ENCODE measurements at places on chromosomes 13 and 19.

DNA sequence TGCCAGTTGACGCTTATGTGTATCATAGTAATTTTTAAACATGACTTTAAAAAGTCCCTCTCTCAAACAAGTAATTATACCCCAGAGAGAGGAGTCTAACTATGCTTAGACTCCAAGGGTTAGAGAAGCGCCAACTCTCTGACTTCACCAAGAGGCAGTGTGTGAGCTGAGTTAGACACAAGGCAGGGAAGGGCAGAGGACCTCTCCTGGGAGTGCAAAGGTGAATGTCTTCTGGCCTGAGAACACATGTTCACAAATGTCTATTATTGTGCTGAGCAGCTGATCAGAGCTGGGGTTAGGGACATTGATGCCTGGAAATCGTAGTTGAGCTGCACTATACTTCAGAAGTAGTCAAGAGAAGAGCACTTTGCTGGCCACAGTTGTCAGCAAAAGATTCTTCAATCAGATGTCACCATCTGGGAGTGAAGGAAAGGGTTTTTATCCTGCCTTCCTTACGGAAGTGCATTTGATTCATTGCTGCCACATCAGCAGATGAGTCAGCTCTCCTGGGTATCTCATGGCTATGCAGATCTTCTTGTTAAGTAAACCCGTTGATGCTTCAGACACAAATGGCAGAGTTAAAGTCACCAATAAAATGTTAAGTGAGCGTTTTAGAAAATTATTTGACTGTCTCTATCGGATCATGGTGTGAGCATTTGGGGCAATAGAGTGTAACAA, 283.2 kb upstream of the ARGLU1 start:
- DNase-seq, result no peak

GRCh38 chr13:46004491-46004890, 48.1 kb downstream of the ZC3H13 start:
- no peak for DNase-seq

DNA sequence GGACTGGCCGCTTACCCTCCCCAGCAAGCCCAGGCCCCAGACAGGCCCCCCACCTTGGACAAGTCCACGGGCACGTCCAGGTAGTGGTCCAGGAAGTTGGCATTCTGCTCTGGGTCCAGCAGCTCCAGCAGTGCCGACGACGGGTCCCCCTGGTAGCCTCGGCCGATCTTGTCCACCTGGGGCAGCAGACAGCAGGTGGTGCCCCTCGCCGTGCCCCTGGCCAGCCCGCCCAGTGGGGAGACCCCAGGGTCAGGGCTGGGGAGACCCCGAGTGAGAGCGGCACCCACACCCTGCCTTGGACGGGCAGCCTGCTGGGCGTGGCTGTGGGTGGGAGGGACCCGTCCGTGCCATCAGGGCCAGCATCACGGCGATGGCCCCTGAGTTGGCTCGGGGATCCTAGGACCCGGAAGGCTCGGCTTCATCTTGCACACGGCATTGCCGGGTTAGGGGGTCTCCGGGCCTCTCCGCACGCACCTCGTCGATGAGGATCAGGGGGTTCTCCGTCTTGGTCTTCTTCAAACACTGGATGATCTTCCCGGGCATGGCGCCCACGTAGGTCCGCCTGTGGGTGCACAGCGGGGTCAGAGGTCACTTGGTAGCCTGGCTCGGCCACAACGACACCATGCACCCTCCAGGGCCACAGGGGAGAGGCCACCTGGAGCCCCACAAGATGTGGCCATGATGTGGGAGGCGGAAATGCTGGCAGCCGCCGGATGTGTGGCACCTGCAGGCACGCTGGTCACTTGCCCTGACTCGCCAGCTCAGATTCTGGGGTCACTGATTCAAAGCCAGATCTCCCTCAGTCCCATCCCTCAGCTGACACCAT, 6.3 kb downstream of the RPL36 start:
- no peak for DNase-seq

DNA sequence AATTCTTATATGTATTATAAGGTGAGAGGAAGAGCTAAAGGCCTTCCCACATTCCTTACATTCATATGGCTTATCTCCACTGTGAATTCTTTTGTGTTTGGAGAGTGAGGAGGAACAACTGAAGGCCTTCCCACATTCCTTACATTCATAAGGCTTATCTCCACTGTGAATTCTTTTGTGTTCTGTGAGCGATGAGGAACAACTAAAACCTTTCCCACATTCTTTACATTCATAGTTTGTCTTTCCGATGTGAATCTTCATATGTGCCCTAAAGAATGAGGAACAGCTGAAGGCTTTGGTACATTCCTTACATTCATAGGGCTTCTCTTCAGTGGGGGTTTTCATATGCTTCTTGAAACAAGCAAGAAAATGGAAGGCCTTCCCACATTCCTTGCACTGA, 13.3 kb downstream of the ZNF699 start:
- no peak for DNase-seq

- DNase-seq, result no peak
These were observed at the start of gene FREM2 for GRCh38 chr13:38686577-38687245. Gene FREM2, plus strand, starts transcription at chr13:38687077. Its CDS starts 268 bp downstream, at chr13:38687345.

- no peak for DNase-seq
These were observed 39.3 kb downstream of the EFNA2 start for GRCh38 chr19:1324806-1325567.

GRCh38 chr13:75901501-75901900, 265.4 kb downstream of the LMO7 start:
- no peak for DNase-seq

DNA sequence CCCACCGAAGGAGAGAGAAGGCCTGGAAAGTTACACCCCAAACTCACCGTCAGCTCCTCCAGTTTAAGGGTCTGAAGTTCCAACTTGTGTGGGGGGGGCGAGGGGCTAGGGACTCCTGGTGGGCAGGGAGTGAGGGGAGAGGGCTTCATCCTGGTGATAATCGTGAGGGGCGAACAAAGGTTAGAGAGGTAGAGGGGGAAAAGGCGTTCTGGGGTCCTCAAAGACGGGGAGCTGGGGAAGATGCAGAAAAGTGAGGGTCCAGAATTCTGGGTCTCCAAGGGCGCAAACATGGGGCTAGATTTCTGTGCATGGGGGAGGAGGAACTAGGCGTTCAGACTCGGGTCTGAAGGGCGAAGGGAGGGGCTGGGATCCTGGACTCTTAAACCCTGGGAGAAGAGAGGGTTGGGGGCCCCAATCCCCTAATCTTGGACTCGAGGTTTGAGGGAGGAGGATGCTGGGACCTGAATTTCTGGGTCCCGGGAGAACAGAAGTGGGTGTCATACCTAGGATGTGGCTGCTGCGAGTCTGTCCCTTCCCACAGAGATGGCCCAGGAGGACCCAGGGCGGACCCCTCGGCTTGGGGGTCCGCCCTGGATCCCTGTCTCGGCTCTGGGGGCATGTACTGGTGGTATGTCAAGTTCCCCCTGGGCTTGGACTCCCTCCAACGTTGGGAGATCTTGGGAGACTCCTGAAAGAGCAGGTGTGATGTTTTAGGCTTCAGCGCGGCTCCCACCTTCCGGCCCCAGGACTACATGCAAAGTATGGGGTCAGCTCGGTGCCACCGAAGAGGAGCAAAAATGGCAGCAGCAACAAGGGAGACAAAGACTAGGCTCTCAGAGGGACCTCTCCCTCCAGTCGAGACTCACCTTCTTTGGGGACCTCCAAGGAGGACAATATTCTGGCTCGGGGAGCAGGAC, 4.5 kb downstream of the MAMSTR start:
- peak; percentile 63 for DNase-seq

DNA sequence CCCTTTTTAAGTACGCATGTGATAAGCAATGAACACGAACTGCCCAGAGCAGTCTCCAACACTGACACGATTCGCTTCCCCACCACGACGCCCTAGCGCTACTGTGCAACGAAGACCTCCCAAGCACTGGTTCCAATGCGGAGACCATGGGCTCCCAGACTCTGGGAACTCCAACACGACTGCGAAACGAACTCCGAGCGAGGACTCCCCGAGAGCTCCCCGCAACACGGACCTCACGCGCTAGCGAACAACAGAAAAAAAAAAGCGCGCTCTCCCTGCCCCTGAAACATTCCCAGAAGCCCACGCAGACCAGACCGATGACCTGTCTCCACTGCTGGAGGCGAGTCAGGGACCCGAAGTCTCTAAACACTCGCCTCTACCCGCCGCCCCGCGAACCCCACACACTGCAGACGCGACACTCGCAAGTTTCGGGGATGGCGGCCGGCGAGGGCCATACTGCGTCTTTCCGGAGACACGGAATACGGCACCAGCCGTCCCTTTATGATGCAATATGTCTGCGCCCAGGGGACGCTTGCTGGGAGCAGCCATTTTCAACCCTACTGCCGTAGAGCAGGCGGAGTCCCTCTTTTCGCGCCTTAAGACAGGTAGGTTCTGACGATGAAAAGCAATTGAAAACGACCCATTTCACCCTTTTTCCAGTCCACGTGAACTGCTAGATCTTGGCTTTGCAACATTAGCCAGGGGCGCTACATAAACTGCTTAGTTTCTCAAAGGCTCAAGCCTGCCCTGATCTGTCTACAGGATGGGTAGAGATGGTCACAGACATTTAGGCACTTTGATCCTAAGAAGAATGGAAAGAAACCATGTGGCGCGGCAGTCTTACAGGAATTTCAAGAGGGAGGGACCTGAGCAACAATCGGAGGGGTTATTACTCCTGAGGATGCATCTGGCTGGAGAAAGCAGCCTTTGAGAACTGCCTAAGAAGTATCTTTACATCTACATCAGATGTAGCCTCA, at the start of gene ZNF577:
TSS of gene ZNF577 (minus strand) at position 430 of the 977 bp plus-strand sequence. CDS start 7,569 bp downstream, outside the sequence.
- peak; percentile 89 for DNase-seq

GRCh38 chr19:531753-532560, at the start of gene CDC34:
Gene CDC34, plus strand, starts transcription at chr19:531760. Its CDS starts 172 bp downstream, at chr19:531932.
- DNase-seq, result no peak

DNA sequence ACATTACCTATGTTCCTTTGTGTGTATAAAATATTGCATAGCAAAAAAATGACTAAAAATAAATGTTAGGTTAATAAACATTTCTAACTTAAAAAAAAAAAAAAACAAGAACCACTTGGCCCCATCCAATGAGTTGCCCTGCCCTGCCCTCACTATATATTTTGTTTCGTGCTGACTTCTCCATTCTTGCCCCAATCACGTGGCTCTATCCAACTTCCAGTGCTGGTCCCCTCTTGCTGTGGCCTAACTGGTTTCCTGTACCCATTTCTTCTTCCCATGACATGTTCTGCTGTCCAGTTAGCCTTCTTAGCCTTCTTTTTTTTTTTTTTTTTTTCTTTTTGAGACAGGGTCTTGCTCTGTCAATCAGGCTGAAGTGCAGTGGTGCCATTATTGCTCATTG, 151.6 kb downstream of the FOXO1 start:
- DNase-seq, result no peak

- DNase-seq, result peak; percentile 41
These were observed 5.7 kb upstream of the F10 start for GRCh38 chr13:113116871-113117271.

- DNase-seq, result no peak
These were observed 8.9 kb downstream of the TTYH1 start for GRCh38 chr19:54424201-54424600.

- no peak for DNase-seq
These were observed 1415.7 kb upstream of the PCDH9 start for GRCh38 chr13:68645814-68646213.

DNA sequence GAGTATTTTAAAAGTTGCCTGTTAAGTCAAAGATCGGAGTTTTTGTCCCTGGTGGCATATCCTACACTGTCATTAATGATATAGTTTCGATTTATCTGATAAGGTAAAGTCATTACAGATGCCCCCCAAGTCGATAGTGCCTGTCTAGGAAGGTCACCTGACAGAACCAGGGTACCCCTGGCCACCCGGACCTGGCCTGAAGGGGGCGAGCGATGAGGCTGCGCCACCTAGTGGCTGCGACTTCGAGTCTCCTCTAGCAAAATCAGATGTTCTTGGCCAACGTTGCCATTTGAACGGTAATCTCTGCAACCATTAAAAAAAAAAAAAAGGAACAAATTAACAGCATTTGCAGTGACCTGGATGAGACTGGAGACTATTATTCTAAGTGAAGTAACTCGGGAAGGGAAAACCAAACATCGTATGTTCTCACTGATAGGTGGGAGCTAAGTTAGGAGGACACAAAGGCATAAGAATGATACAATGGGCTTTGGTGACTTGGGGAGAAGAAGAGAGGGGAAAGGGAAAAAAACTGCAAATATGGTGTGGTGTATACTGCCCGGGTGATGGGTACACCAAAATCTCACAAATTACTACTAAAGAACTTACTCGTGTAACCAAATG, 565.1 kb downstream of the LIG4 start:
- no peak for DNase-seq

GRCh38 chr13:67416047-67416925, 186.2 kb upstream of the PCDH9 start:
- no peak for DNase-seq

- DNase-seq, result peak; percentile 68
These were observed 131.5 kb downstream of the RGCC start for GRCh38 chr13:41588899-41589298.

GRCh38 chr19:42068756-42069571, 1.0 kb downstream of the GRIK5 start:
- DNase-seq, result no peak

- DNase-seq, result no peak
These were observed 68.4 kb upstream of the LRCH1 start for GRCh38 chr13:46484561-46484960.

- DNase-seq, result no peak
These were observed 55.2 kb downstream of the SGCG start for GRCh38 chr13:23235994-23236393.

- no peak for DNase-seq
These were observed 11.8 kb downstream of the USPL1 start for GRCh38 chr13:30629527-30629926.

DNA sequence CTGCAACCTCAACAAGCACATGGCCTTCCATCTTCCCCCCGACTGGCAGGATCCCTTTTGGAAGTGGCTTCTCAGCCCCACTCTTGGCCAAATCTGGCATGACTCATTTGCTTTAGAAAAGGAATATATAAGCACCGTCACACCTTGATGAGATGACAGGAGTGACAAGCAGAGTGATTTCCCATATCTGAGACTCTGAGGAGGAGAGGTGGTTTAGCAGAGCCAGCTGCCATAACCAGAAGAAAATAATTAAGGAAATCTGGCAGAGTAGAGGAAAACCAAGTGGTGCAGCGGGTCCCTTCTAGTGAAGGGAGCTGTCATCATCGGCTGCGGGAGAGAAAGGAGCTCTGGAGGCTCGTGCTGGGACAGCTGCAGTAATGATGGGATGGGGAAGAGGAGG, 27.5 kb upstream of the KCTD15 start:
- DNase-seq, result no peak

GRCh38 chr19:1009041-1009980, 9.1 kb downstream of the GRIN3B start:
- no peak for DNase-seq

GRCh38 chr19:28553764-28554163, 659.2 kb downstream of the UQCRFS1 start:
- no peak for DNase-seq

Measured in activated effector memory CD4-positive, alpha-beta T cell treated with anti-CD3 and anti-CD28 coated beads, Interleukin-2, amount 50 U/mL, for 16 hours (primary cell).